Stimulated activated CD8-positive, alpha-beta memory T cell treated with anti-CD3 and anti-CD28 coated beads, Interleukin-15, amount 100 ng/mL, for 4 hours (primary cell): ENCODE measurements at places on chromosomes 7 and 10.

GRCh38 chr10:97016728-97017473, 168.9 kb downstream of the SLIT1 start:
- DNase-seq = no peak

DNA sequence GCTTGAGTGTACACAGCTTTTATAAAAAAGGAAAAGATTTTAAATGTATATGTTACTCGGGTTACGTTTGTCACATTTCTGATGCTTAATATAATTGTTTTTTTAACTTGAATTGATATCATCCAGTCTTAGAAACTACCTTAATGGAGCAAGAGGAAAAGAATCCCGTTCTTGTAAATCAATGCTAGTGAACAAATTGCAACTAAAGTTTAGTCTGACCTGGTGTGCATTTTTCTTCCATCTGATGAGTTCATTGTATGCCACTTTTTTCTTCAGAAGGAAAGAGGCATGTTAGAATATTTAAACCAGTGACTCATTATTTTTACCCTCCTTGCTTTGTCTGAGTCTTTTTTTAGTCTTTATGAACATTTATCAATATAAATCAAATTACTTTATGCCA, 34.7 kb downstream of the NET1 start:
- DNase-seq = no peak

- DNase-seq = no peak
These were observed 42.9 kb downstream of the CSTF2T start for GRCh38 chr10:51656503-51656902.

- peak; percentile 93 for DNase-seq
These were observed at the start of the genes BUD23 and DNAJC30 for GRCh38 chr7:73683056-73683787. TSS of gene BUD23 (plus strand) at chr7:73683597. CDS start at chr7:73683626, 29 bp downstream. TSS of gene DNAJC30 (minus strand) at chr7:73683453. CDS start at chr7:73683423, 30 bp downstream.

GRCh38 chr7:4040109-4040928, 641.8 kb upstream of the FOXK1 start:
- no peak for DNase-seq

DNA sequence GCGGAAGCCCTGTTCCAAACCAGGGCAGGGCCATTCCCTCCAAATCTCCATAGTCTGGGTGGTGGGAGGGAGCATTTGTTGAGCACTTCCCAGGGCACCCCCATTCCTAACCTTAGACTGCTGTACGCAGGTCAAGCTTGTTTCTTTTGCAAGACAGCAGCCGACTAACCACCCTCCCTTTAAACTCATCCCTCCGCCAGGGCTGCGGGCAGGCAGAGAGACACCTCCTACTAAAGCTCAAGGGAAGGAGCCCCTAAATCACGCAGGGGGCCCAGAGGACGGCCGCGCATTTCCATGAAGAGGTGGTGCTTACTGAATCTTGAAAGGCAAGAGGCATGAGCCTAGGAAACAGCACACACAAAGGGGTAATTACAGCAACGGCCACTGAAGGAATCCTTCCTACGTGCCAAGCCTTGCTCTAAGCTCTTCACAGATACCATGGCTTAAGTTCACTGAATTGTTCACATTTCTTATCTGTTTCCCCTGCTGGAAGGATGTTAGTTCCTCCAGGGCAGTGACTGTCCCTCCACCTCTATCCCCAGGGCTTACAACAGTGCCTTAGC, 90.0 kb downstream of the PROSER2 start:
- no peak for DNase-seq

- DNase-seq = no peak
These were observed 141.3 kb downstream of the SKAP2 start for GRCh38 chr7:26723129-26723528.

DNA sequence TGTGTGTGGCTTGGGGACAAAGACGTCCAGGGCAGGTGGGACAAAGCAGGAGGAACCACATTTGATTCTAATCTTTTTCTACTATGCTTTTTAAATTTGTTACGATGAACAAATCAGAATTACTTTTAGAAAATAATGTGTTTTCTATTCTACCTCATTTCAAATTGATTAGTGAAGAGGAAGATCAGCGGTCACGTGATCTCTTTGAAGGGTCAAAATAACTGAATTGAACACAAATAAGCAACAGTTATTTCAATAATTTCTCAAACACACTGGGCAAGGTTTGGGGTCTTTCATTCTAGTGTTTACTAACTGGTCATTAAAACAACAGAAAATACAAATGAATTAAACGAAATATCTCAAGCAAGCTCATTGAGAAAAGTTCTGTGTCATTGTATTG, 773.0 kb upstream of the IGFBP3 start:
- DNase-seq = no peak

- DNase-seq = no peak
These were observed 16.2 kb downstream of the GFRA1 start for GRCh38 chr10:116256752-116257259.

- no peak for DNase-seq
These were observed 20.0 kb downstream of the LAMB1 start for GRCh38 chr7:107982918-107983389.

- DNase-seq = no peak
These were observed 46.4 kb downstream of the KIAA1217 start for GRCh38 chr10:24255115-24255880.
